Activated T-cell treated with anti-CD3 and anti-CD28 coated beads, Interleukin-2, amount 50 U/mL, for 4 hours (primary cell): ENCODE measurements at places on chromosomes 2 and 18. TPM values are rescaled to one million over a fixed set of nuclear protein-coding genes. Genes with fewer than 3 reads are reported as not detected.

DNA sequence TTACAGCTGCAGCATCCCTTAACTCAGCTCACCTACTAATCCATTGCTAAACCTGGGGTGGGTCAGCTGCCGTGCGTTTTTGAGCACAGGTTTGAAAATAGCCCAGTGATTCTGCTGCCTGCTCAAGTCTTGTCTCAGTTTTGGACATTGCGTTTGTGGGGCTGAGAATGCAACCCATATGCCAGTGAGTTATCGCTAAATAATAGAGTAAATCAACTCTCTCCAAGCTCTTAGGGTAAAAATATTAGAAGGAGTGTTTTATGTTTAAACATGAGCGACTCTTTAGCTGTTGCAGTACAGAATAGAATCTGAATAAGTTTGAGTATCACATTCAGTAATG, 2.1 kb downstream of the TSHZ1 start:
- no peak for DNase-seq

DNA sequence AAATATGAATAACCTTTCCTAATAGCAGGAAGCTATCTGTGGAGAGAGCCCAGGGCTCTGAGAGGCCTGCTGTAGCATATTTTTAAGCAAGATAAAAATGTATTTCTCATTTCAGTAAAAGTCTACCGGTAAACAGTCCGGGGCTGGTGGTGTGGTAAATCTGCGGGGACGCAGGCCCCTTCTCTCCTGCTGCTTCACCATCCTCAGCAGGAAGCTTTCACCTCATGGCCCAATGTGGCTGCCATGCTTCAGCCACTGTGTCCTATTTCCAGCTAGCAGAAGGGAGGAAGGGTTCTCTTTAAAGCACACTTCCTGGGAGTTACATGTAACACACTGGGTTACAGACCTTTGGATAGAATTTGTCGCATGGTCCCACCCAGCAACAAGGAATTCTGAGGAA, 79.5 kb upstream of the ODC1 start:
- no peak for DNase-seq

DNA sequence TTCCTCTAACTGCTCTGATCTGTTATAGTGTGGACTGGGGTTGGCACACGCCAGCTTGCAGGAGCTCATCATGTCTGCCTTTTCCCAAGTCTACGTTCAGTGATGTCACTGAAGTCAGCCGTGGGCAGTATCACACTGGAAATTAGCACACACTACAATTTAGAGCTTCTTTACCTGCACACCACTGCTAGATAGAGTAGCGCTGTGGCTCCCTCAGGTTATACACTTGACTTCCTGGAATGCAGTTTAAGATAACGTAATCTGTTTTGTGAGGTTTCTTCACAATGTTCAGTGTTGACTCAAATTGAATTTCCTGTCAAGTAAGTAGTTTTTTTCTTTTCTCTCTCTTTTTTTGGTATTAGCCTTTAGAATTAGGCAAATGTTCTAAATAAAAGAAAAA, 487.2 kb downstream of the DCDC2C start:
- DNase-seq = no peak

SPP2 gene
- not detected for total RNA-seq

- no peak for DNase-seq
Observed at GRCh38 chr2:178491612-178492011, 11.4 kb downstream of the PLEKHA3 start.

ANKRD44 gene
- total RNA-seq = 75.0 TPM

- DNase-seq = no peak
Observed at GRCh38 chr2:119671016-119671415, 8.0 kb upstream of the TMEM177 start.

GRCh38 chr2:172100080-172100934, 2.4 kb downstream of the DLX2 start:
- DNase-seq = no peak

C1QL2 gene
- not detected for total RNA-seq

SCN9A gene
- 0.13 TPM for total RNA-seq

DNA sequence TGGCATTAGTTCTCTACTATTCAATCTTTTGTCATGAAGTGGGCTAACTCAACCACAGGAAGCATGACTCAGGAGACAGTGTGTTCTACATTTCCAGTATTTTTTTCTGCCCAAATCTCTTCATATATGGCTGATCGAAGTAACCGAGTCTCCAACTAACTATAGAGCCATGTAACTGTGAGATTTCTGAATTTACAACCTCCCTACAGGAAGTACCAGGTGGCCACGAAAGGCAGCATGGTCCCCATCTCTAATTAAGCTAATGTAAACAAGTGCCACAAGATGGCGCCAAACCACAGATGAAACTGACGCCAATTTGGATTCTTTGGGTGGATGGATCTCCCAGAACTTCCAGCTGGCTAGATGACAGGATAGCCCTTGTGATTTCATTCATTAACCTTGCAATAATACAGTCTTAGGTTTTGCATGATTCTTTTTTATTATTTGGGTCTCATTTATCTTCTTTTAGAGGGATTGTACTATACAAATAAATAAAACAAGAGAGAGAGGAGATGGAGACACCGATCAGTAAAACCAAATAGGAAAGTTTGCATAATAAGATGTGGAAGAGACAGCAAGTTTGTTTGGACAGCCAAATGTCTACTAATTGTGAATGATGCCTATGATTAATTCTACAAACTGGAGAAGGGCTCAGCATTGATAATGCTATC, 18.3 kb upstream of the ARHGAP15 start:
- peak; percentile 55 for DNase-seq

GRCh38 chr2:171490577-171490976, 31.7 kb upstream of the CYBRD1 start:
- no peak for DNase-seq

- no peak for DNase-seq
Observed at GRCh38 chr18:3789525-3789924, 339.6 kb downstream of the TGIF1 start.

MPV17 gene
- total RNA-seq = 84.6 TPM

- no peak for DNase-seq
Observed at GRCh38 chr18:50632895-50633515, 73.1 kb downstream of the MAPK4 start.

CRYGC gene
- total RNA-seq = not detected

DNA sequence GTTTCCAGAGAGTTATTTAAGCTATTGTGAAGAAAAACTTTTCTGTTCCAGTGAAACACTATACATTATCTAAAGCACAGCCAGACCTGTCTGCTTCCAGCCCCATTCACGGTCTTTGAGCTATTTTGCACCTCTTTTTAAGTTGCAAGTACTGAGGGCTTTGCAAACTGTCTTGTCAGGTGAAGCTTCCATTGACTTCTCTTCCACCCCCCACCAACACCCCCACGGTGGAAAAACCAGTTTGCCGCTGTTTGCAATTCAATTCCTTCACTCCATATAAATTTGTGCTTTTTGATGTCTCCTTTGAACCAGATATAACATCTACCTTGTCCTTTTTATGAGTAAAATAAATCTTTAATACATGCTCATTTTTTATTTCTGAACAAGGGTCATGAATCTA, 15.7 kb downstream of the B3GNT7 start:
- DNase-seq = no peak

- no peak for DNase-seq
Observed at GRCh38 chr2:200756618-200757321, 54.9 kb upstream of the BZW1 start.

- DNase-seq = no peak
Observed at GRCh38 chr2:100784681-100785080, 35.3 kb upstream of the NPAS2 start.

DNA sequence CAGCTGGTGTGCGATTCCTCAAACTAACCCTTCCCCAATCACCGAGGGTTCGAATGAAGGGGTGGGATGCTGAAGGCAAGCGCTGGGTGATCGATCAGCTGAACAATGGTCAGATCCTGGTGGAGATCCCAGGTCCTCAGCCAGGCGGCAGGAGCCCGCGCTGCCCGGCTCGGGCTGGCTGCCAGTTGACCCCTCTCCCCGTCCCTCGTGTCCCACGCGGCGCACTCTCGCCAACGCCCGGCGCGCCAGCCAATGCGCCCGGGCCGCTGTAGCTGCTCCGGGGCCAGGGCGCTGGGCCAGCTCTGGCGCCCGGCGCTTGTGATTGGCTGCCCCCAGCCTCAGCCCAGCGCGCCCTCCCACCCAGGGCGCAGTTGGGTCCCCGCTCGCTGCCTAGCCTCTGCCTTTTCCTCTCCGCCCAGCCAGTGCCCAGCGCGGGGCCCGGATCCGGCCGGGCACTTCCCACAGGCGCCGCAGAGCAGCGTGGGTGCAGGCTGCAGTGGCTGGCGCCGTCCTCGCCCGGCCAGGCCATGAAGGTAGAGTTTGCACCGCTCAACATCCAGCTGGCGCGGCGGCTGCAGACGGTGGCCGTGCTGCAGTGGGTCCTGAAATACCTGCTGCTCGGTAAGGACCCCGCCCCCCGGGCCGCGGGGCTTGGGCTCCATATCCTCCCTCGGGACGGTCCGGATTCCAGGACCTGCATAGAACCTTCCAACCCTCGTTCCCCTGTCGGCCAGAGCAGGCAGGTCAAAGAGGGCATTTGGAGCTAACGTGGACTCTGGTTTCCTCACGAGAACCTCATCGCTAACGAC, at the start of gene MOGAT1:
Gene MOGAT1 (plus strand): TSS at position 400 of the 809 bp plus-strand sequence. CDS start 128 bp downstream, at position 528.
- no peak for DNase-seq

TRIM43 gene
- not detected for total RNA-seq

KIF1A gene
- 3.1 TPM for total RNA-seq

DNA sequence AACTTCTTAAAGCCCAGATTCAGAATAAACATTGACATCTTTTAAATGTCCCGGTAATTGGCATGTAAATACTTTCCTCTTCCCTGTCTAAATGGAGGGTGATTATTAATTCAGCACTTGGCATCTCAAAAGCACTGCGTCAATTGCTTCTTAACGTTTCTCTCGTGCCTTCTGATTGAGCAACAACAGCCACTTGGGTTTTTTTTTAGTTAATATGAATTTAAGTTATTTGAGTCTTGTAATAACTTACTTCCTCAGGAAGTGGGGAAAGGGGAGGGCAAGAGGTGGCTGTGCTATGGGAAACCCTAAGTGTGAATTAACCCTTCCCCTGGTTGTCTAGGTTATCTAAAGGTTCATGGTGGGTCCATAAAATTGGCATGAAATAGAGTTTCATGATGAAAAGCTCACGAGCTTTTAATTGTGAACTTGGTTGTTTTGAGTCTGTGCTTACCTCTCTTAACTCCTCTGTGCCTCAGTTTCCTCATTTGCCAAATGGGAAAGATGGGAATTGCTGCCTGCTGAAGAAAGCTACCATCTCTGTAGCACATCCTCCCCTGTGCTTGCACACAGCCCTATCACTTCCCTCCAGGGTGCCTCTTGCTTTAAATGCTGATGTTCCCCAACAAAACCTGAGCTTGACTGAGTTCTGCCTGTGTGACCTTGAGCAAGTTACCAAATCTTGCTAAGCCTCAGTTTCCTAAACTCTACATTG, 126.3 kb upstream of the BCL2L11 start:
- DNase-seq = no peak

MERTK gene
- 0.63 TPM for total RNA-seq

GALNT13 gene
- not detected for total RNA-seq

CNOT9 gene
- total RNA-seq = 126 TPM

ALK gene
- total RNA-seq = not detected

- DNase-seq = no peak
Observed at GRCh38 chr18:56402872-56403516, 235.4 kb downstream of the TXNL1 start.

- DNase-seq = no peak
Observed at GRCh38 chr2:225937625-225938187, 538.2 kb downstream of the NYAP2 start.

SLC5A7 gene
- not detected for total RNA-seq

DNA sequence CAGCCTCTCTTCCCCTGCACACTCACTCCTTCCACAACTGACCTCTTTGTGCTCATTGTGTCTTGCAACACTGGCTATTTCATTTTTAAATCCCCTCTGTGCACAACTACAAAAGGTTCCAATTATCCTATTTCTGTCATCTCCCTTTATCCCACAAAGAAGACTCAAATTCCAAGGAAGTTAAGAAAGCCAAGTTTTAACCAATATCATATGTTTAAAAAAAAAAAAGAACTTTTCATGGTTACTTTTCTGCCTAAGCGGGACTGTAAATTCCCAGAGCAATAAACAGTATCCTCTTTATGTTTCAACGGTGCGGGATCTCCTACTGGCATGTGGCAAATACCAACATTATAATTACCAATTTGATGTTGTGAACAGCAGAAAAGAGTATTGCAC, 83.8 kb downstream of the DOCK10 start:
- DNase-seq = no peak

DNA sequence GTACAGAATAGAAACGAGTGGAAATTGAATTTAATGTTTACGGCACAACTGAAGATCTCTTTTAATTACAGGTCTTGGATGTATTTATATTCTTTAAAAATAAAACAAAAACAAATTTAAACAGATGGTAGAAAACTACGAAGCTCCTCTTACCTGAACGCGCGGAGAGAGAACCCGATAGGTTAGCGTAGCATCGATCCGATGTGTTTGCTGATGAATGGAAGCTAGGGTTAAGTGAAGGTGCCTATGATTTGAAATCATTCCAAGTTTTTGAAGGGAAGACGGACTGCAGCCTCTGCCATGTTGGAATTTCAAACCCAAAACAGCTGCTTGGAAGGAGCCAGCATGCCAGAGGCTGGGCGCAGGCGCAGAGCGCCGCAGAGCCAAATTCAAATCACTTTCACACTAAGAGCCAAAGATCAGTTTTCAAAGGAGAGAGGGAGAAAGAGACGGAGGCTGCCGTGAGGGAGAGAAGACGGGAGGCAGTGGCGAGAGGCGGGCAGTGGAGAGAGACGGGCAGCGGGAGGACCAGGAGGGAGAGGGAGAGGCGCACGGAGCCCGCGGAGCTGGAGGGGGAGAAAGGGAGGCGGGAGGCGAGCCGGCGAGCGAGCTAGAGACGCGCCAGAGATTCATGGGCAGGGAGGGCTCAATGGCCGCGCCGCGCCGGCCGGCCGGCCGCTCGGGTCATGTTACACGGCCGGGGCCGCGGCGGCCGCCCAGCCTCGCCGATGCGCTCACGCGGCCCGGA, at the start of gene FIGN:
Gene FIGN (minus strand): TSS at position 324 of the 748 bp plus-strand sequence. CDS start 1,081 bp downstream, outside the sequence.
- DNase-seq = no peak

DNA sequence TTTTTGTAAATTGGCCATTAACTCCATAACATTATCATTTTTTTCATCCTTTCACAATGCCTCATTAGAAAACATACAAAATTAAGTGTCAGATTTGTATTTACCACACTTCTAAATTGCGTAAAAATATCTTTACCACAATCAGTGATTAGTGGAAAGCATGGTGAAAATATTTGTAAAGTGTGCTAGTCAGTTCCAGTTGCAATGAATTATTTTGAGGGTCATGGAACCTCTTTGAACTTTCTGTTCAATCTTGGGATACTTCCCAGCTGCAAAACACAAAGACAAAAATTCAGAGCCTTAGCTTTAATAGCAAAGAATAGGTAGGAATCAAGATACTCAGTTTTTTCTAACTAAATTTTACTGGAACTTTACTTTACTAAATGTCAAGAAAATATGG, 4.0 kb upstream of the COL3A1 start:
- no peak for DNase-seq

- no peak for DNase-seq
Observed at GRCh38 chr2:70767079-70767698, 811 bp downstream of the ADD2 start.
